ENCODE measurements at places on chromosomes 6 and 20.

GRCh38 chr20:34875642-34876405 is 588 bp upstream of the ACSS2 start:
- peak; percentile 100 for DNase-seq

GRCh38 chr6:12295558-12296254 is 5.5 kb downstream of the EDN1 start:
- DNase-seq: no peak

DNA sequence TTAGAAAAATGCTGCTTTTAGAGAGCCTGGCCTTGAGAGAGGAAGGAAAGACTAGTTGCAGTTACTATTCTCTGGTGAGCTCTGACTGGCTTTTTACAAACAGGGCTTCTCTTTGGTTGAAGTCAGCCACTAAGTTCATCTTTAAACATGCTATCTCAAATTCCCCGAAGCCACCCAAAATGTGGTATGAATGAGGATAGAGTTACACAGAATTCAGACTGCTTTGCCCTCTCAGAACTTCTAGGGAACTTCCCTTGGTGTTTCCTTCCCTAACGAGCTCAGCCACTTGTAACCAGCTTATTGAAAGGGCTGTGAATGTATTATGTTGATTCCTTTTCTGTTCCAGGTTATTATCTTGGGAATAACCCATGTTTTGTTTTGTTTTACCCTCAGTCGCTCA is 73.5 kb downstream of the EFHC1 start:
- no peak for DNase-seq

- no peak for DNase-seq
Observed at GRCh38 chr20:4159765-4160490, 144.6 kb upstream of the RNF24 start.

DNA sequence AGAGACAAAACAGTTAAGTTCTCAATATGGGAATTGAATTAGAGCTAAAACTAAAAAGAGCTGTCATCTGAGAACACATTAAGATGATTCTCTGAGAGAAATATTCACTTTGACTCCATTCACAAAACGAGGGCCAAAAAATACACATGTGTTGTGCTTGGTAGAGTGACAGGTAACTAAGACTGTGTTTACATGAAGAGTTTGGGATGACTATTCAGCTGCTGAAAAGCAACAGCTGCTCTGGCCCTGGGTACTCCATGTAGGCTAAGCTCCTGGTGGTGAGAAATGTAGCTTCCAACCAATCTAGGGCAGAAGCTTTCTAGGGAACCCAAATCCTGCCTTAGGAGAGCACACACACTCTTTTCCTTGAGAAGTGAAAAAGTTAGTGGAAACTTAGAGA is 184.5 kb downstream of the COL21A1 start:
- no peak for DNase-seq

GRCh38 chr20:58243653-58244410 is 15.4 kb upstream of the ANKRD60 start:
- DNase-seq: no peak

DNA sequence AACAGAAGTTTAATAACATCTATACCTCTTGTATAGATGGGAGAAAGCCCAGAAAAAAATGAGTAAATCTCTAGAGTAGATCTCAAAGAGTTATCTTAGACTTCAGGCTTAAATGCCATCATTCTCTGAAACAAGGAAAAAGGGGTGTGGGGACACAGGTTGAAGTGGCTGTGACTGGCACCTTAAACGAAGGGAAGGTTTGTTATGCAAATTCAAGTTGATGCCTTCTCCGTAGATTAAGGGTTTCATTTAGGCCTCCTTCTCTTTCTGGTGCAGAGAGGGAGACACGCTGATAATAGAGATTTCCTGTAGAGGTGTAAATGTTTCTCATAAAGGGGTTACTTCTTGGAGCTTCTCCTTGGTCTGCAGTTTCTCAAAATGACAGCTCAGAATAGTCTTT is 252.1 kb downstream of the CD83 start:
- no peak for DNase-seq

DNA sequence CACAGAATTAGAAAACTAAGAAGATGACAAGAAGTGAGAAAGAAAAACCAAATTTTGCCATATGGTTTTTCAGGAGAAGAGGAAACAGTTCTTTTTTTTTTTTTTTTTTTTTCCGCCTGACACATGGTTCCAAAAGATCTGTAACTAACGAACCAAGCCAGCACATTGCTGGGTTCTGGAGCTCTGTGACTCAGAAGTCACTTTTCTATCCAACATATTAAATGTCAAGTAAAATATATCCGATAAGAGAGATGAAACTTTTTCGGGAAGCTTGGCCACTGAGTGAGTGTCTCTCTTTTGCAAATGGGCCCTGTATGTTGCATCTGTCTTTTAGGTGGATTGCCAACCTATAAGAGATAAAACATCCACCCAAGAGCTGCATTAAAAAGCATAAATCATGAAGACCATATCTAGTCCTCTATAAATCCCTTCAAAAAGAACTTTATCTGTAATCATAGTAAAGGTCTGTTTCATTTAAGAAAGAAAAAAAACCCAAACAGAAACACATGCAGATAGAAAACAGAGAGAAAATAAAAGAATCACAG is 4.6 kb downstream of the METTL24 start:
- no peak for DNase-seq

GRCh38 chr6:166877906-166878305 is 78.4 kb downstream of the RNASET2 start:
- DNase-seq: no peak

DNA sequence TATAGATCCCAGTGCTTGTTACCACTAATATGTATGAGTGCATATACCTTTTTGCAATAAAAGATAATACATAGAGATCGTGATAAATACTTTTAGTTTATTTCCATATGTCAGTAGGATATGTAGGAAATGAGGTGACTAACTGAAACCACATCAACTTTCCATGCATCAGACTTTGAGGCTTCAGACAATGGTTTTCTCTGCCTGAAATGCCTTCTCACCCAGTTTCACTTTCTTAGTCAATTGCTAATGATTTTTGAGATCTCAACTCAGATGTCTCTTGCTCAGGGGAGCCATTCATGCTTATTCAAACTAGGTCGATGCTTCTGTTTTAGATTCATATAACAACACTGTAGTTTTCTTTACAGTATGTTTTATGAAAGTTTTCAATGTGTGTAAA is 626.6 kb upstream of the ADGRB3 start:
- no peak for DNase-seq

DNA sequence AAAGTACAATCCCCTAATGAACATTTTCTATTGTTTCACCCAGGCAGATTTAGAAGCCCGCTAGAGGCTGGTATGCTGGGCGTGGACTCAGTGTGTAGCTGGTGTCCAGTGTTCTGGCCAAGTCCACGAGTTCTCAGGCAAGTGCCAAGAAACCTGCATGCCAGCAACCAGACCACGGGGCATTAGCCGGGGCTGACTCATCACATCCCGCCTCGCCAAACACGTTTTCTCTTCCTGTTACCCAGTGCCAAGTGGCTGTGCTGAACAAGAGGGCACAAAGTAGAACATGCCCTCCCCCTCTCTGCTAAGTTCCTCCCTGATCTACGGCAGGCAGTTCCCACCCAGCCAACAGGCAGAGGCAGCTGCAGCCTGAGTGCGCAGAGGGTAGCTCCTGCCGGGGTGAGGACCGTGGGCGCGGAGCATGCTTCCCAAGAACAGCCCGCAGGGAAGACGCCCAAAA is 29.6 kb downstream of the RAMACL start:
- DNase-seq: no peak

DNA sequence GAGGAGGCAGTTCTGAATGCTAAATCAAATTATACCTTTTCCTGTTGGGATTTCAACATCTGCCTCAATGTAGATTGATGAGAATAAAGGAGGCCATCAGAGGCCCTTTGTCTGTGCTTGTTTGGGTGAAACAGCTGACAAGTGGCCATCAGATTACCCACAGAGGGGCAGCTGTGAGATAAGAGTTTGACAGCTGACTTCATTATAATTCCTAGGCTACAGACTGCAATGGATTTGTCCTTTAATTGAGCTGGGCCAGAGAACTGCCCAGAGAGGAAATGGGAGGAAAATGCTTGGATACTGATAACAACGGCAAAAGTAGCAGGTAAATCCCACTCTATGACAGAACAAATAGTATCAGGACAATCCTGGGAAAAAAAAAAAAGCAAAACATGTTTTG is 649.4 kb downstream of the HDGFL1 start:
- DNase-seq: no peak

- no peak for DNase-seq
Observed at GRCh38 chr20:59825563-59825920, 107.9 kb downstream of the SYCP2 start.

DNA sequence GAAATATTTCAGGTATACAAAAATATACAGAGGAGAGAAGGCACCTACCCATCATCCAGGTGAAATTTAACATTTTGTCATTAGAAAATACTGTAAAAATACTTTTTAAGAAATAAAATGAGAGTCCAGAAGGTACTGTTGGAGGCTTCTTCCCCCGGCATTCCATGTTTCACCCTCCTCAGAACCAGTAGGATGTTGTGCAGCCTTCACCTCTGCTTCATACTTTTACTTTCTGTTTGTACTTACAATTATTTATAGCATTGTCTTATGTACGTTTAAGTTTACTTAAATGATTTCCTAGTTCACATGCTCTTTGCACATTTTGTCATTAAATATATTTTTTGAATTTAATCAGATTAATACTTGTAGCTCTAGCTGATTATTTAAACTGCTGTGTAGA is 30.9 kb downstream of the TMEM200A start:
- no peak for DNase-seq

GRCh38 chr6:5096482-5096881 is 11.3 kb downstream of the PPP1R3G start:
- no peak for DNase-seq

DNA sequence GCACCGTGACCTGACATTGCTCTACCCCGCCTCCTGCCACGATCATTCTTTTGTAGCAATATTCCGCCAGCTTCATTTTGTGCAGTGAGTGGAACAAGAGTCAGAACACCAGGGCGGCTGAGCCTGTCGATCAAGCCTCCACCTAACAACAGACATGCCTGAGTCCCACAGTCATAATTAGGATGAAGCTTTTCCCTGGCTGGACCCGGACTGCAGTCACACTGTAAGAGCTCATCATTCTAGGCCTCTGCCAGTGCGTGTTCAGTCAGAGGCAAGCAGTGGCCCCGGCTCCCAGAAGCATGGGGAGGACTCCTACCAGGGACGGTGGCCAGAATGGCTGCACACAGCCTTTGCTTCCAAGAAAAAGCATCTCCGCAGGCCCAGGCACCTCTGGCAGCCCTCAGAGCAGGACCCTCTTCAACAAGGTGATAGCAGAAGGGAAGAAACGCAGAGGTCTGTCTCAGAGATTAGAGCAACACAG is 23.2 kb upstream of the UNC93A start:
- DNase-seq: no peak

DNA sequence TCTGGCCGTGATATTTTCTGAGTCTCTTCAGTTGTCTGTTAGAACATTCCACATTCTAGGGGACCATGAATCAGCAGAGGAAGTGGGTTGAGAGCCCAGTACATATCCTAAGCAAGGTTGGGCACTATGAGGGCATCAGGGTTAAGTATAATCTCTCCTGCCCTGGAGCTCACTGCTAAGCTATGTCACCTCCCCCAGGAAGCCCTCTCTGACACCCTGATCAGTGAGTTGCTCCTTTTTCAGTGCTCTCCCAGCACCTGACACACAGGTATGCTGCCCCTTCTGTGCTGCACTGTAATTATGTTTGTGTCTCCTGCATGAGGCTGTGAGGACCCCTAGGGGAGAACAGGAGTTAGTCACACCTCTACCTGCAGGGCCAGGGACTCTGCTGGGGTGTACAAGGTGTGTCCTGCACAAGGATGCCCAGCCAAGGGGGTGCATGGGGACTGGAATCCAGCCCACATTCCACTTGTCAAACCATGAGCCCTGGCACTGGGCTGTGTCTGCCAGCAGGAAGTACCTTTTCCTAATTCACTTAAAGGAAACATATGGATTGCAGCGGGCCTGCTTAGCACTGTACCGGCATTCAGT is 3.9 kb downstream of the RAB44 start:
- no peak for DNase-seq

GRCh38 chr20:8536262-8536618 is 404.2 kb downstream of the PLCB1 start:
- DNase-seq: no peak

DNA sequence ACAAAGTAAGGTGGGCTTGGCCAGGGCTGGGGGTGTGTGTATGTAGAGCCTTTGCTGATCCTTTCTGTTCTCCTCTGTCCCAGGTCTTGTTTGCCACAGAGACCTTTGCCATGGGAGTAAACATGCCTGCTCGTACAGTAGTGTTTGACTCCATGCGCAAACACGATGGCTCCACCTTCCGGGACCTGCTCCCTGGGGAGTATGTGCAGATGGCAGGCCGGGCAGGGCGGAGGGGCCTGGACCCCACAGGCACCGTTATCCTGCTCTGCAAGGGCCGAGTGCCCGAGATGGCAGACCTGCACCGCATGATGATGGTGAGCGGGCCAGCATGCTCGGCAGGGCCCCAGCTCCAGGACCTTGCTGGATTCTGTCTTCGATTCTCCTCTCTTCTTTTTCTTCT is 6.2 kb downstream of the DXO start:
- no peak for DNase-seq

GRCh38 chr6:75308250-75308988 is 23.8 kb upstream of the TMEM30A start:
- no peak for DNase-seq

GRCh38 chr6:88780714-88781389 is 182.6 kb downstream of the RNGTT start:
- DNase-seq: peak; percentile 41

GRCh38 chr6:35062676-35063574 is 78.2 kb downstream of the TCP11 start:
- no peak for DNase-seq

GRCh38 chr6:33189625-33190448 is 2.4 kb downstream of the COL11A2 start:
- no peak for DNase-seq

DNA sequence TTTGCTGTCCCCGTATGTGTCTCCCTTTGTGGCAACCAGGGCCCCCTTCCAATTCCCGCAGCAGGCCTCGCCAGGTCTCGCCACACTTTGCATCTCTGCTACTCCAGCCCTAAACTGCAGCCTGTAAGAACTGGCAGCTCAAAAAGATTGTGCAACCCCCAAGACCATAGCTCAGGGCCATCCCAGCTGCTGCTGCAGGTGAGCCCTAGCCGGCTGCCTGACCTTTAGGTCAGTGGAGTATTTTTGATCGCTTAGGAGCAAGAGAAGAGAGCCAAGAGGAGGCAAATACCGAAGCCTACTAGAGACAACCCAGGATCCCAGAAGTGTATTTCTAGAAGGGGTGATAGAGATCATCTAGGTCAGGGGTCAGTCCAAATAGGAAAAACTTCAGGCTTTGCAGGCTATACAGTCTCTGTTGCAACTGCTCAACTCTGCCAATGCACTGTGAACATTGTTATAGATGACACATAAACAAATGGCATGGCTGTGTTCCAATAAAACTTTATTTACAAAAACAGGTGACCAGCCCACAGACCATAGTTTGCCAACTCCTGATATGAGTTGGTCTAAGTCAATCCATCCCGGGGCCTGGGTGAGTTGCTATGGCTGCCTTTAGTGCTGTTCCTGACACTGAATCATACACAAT is 138.4 kb downstream of the EYA2 start:
- DNase-seq: no peak

Data from neural crest cell (in vitro differentiated cells).